ENCODE measurements at places on chromosomes 1 and 21.

DNA sequence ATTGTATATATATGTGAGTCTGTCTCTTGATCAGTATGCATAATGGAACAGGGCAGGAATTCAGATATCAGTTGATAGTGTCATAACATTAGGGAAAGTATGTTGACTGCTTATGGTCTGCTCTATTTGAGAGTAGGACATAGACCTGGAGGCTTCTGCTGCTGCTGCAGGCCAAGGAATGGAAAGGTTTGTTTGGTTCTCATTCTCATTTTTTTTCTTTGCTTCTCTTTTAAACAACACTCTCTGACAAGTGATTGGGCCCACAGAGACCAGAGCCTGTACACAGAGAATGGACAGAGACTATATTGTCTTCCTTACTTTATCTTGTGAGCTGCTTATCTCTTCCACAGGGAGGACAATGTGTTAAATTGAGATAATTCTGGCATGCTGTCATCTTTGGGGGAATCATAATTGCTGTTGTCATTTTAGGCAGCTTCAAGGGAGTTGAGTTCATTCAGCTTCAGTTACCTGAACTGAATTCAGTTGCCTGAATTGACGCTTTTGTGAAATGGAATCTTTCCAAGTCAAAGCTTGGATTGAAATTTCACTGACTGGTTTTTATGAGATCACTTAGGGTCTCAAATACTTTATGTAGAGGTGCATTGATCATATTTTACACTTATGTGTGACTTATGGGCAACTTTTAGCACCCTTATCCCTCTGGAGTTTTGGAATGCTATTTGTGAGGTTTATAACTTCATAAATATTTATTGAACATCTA lies 16.9 kb downstream of the CAP1 start:
- no peak for DNase-seq

- DNase-seq, result no peak
Observed at GRCh38 chr1:39894884-39895495, 6.7 kb downstream of the MYCL start.

- no peak for DNase-seq
Observed at GRCh38 chr1:230958370-230958769, 20.3 kb downstream of the TTC13 start.

DNA sequence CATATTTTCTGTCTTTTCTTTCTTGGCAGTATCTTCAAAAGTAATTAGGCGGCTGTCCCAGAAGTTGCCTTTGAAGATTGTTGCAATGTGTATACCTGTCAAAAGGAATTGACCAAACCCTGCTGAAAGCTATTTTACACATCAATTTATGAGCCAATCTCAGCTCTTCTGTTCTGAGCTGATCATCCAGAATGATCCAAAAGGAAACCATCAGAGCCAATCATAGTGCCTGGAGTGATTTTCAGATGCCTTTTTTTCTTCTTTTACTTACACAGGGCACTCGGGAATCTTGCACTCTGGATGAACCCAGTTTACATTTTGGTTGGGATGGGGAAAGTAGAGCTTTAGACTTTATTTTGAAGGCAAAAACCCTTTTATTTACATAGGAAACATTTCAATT lies 21.8 kb upstream of the APOBEC4 start:
- DNase-seq, result no peak

DNA sequence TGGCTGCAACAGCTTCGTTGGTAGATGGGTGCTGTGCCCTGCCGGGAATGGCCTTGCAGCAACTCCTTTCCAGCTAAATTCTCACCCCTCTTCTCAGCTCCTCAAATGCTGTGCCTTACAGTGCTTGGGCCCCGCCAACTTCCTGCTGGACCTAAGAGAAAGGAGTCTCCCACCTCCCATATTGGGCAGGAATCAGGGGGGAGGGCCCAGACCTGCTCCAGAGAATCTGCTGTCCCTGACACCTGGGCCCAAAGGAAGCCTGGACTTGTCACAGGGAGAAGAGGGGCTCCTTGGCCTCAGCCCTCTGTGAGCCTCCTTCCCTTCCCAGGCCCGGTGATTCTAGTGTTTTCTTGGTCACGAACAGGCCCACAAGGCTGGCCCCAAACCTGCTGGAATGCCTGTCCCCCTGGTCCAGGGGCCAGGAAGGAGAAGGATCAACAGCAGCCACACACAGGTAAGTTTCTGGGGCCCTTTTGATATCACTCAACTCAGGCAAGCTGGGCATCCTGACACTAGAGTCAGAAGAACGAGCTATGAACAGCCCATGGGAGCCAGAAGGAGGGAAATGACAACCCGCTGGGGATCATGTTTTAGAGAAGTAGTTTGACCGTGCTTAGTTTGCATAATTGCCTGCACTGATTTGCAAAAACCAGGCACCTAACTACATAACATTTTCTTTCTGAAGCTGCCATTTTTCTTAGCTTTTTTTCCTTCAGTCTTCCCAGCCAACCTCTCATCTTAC lies 86.2 kb downstream of the CD247 start:
- DNase-seq, result no peak

- no peak for DNase-seq
Observed at GRCh38 chr1:167052389-167052788, 37.8 kb downstream of the GPA33 start.

- DNase-seq, result no peak
Observed at GRCh38 chr1:208980605-208981004, 602.9 kb upstream of the CAMK1G start.

GRCh38 chr1:162667381-162668080 lies 35.3 kb downstream of the DDR2 start:
- DNase-seq, result no peak

DNA sequence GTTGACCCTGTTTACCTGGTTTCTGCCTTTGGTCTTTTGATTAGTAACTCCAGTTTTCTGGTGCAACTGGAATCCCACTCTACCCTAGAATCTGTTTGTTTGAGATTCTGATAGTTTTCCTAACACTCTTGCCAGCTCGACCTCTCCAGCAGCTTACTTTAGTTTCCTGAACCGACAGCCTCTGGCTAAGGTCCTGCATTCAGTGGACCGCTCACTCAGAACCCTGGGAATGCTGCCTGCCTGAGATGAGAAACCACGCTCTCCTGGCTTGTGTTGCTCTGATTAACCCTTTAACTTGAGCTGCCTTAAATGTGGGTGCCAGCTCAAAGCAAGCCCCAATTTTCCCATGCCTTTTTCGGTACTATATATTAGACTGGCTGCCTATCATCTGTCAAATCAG lies 45.3 kb upstream of the SIPA1L2 start:
- DNase-seq, result no peak

DNA sequence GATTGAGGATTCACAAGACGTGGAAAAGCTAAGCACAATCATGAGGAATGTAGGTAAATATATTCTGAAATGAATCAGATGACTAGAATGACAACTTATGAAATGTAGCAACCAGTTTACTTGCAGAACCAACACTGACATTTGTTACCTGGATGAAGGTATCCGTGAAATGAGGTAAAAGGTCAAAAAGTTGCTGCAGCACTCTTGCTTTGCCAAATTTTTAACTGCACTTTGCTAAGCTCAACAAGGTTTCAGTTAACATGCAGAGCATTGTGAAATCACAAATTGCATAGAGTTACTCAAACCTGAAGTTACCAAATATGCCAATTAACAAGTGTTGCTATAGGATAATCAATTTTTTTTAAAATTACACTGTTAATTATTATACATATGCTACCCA lies 1280.1 kb downstream of the KCNT2 start:
- no peak for DNase-seq

GRCh38 chr21:42347601-42348327 lies 3.0 kb downstream of the TFF2 start:
- DNase-seq, result no peak

DNA sequence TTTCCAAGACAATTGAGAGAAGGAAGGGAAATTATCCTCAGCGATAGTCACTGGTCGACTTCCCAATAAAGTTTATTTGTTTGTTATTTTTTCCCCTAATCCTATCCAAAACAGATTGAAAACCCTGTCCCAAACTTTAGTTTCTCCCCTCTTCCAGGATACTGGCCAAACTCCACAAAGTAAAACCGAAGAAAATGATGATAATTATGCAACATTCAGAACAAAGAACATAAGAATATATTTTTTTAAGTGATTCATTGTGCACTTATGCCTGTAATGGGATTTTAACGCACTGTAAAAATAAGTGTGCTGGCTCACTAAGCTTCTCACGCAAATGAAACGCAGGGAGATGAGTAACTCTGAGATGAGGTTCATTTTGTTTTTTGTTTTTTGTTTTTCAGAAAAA lies 6.0 kb downstream of the GLIS1 start:
- DNase-seq, result peak; percentile 57

GRCh38 chr1:37965301-37965700 lies 18.4 kb upstream of the INPP5B start:
- no peak for DNase-seq

- DNase-seq, result no peak
Observed at GRCh38 chr1:169309178-169310166, 58.1 kb downstream of the NME7 start.

- no peak for DNase-seq
Observed at GRCh38 chr1:166282391-166283137, 115.8 kb upstream of the FAM78B start.

GRCh38 chr1:99994496-99994895 lies 24.7 kb downstream of the SLC35A3 start:
- no peak for DNase-seq

DNA sequence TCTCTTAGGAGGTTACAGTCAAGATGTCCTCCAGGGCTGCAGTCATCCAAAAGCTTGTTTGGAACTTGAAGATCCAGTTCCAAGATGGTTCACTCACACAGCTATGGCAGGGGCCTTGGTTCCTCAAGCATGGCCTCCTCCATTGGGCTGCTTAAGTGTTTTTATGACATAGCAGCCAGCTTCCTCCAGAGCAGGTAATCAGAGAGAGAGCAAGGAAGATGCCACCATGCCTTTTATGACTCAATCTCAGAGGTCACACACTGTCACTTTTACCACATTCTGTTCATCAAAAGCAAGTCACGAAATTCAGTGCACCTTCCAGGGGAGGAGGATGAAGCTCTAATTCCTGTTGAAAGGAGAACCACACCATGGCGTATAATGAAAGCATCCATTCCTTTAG lies 17.1 kb downstream of the ELAPOR1 start:
- no peak for DNase-seq

DNA sequence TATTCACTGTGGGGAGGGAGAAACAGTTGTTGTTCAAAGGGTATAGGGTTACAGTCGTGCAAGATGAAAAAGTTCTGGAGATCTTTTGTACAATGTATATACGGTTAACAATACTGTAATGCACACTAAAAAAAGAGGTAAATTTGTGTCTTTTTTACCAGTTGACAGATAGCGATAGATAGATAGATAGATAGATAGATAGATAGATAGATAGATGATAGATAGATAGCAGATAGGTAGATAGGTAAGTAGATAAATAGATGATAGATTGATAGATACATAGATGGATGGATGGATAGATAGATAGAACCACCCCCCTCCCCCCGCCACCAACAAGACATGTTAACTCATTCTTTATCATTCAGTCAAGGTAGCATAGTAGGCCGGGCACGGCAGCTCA lies 10.2 kb downstream of the S100A16 start:
- no peak for DNase-seq

- no peak for DNase-seq
Observed at GRCh38 chr1:181326348-181326747, 157.0 kb upstream of the CACNA1E start.

DNA sequence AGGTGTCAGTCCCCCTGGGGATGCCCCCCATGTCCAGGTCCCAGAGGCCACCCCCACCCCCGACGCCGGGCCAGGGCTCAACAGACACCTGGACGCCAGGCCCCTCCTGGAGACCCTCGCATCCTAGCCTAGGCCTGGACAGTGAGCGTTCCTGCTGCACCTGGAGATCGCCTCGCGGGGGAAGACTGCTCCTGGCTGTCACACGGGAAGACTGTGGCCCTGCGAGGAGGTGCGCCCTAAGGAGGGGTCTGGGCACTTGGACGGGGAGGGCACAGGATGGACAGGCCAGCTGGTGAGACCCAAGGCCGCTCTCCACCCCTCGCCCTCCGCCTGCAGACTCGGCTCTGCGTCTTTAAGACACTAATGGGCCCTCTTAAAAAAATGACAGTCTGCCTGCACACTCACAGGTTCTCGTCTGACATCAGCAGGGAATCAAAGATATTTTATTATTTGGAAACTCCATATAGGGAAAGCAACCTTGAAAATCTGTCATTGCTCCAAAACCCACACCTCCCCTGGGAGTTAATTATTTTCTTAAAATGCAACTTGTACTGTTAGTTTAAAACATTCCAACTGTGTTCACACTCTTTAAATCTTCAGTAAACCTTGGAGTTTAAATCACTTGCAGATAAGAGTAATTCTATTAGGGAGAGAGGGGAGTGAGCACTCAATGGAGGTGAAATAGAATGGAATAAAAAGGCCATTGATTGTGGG lies 45.6 kb upstream of the ACTRT2 start:
- no peak for DNase-seq
